Naive thymus-derived CD8-positive, alpha-beta T cell (primary cell): ENCODE measurements at places on chromosomes 6 and 20. TPM values are rescaled to one million over a fixed set of nuclear protein-coding genes. Genes with fewer than 3 reads are reported as not detected.

JPH2 gene
- total RNA-seq: not detected

GRCh38 chr6:64774881-64775280 lies 932.1 kb downstream of the EYS start:
- DNase-seq: no peak

DNA sequence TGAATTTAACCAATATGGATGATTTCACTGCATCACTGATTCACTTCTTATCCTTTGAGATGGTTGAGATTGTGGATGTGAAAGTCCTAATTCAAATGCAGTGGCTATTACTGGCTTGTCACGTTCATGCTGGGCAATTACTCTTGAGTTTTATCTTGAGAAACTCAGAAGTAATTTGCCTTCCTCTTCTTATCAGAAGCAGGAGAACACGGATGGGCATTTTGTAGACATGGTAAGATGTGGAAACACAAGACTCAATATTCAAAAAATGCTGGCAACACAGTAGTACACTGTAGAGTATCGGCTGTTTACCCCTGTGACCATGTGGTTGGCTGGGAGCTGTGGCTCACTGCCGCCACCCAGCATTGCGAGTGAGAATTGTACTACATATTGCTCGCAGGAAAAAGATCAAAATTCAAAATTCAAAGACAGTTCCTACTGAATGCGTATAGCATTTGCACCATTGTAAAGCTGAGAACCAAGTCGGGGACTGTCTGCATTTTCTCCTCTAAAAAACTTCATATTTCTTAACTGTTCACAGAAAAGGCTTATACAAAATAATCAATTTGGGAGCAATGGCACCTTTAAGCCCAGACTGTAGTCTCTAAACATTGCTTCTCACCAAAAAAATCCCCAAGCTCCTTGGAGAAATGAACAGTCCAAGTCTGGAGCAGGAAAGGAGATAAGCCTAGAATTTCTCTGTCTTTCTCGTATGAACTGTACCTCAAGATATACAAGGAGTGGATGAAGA lies 61.9 kb upstream of the ELOVL5 start:
- DNase-seq: peak; percentile 57

DNA sequence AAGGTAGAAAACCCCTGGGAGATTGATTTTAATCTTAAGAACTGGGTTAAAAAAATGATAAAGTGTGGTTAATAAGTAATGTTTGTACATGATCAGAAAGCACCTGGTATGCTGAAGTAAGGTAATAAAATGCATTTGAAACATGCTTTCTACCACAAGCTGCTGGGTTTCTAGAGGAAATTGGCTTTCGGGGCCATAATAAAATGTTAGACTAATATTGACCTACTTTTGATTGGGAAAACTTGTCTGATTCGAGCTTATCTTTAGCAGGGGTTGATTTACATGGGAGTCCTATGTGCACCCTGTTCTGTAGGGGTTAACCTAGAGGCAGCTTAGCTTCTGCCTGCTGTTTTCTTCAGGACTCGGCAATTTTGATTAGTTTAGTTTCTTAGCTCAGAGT lies 50.5 kb downstream of the CRYBG1 start:
- DNase-seq: no peak

LBP gene
- total RNA-seq: not detected

- DNase-seq: no peak
Measured at GRCh38 chr6:99362678-99363268, 13.3 kb upstream of the FAXC start.

GRCh38 chr6:161417717-161418462 lies 144.0 kb upstream of the AGPAT4 start:
- DNase-seq: no peak

DNA sequence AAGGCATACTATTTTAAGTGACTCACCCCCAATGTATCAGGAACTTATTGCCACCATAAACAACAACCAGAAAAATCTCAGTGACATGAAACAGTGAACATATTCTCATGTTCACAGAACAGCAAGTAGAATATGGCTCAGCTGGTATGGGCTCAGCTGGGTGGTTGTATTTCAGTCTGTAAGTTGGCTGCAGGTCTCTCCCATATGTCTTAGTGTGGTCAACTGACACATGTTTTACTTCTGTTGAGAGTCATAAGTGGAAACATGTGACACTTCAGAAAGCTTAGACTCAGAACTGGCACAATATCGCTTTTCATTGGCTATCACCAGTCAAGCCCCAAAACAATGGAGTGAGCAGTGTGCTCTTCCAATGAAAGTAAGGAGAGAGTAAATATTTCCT lies 574.1 kb downstream of the HAO1 start:
- no peak for DNase-seq

TMEM74B gene
- total RNA-seq: not detected

- DNase-seq: no peak
Measured at GRCh38 chr20:15245896-15246295, 908.5 kb upstream of the FLRT3 start.

GRCh38 chr20:46031701-46032254 lies 2.8 kb downstream of the SLC12A5 start:
- no peak for DNase-seq

- no peak for DNase-seq
Measured at GRCh38 chr6:34466242-34467185, 638 bp downstream of the PACSIN1 start.

DNA sequence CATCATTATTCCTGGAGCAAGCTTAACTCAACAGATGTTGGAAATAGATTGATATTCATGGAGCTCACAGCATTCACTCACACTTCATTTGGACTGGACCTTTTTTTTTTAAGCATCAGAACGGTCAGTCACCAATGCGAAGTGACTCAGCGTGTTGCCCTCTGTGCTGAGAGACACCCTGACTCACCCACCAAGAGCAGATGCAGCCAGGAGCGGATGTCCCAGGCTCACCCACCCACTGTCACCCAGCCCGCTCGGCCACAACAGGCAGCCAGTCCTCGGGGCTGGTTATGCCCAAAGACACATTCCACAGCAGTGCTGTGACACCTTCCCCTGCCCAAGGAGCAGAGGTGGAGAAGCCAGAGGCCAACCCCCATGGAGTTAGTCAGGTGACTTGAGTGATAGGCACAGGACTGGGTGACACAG lies 15.7 kb downstream of the RNASET2 start:
- no peak for DNase-seq

ZBTB46 gene
- not detected for total RNA-seq

DNA sequence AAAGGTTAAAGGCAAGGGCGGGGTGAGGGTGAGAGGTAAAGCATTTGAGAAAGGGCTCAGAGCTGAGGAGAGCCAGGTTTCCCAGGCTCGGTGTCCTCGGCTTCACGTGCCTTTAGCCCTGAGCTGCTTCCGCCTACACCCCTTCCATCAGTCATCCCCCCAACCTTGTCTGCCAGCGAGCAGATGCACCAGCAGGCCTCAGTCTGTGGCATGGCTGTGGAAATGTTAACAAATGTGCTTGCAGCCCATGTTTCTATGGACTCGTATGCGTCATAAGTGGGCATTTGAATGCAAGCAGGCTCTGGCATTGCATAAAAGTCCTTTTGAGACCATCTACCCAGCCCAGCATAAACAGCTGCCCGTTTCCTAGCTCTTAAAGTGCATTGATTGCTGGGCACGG lies 88.8 kb downstream of the SYNJ2 start:
- no peak for DNase-seq

DNA sequence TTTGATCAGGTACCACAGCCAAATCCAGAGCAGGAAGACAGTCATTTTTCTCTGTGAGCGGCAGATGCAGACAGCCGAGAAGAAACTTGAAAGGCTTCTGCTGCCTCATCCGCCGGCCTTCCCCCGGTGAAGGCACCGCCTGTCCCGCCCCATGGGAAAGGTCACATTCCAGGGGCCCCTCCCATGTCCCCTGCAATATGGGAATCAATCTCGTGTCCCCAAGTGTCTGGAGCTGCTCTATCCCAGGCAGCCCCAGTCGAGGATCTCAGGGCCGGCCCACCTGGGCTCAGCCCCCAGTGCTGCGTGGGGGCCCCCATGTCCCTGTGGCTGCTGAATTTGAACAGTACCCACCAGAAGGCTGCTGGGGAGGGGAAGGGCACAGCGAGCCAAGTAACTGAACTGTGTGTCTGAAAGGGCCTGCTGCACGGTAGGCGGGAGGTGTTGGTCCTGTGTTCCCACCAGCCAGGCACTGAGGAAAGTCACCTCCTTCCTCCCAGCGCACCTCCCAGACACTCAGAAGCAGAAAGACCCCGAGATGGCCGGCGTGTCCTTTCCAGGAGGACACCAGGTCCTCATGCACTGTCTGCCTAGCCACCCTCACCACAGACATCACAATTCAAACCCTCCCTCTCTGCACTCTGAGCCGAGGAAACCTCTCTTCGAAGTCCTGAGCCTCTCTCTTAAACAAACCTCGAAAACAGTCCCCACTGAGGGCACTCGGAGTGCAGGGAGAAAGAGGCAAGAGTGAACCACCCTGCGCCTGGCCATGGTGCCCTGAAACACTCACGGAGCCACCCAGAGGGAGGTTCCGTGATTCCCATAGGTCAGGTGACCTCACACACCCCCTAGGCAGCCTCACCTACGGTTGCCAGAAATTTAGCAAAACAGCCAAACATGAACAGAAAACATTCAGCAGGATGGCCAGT lies 99.3 kb downstream of the PSMB1 start:
- no peak for DNase-seq

FRMD1 gene
- total RNA-seq: not detected

DNA sequence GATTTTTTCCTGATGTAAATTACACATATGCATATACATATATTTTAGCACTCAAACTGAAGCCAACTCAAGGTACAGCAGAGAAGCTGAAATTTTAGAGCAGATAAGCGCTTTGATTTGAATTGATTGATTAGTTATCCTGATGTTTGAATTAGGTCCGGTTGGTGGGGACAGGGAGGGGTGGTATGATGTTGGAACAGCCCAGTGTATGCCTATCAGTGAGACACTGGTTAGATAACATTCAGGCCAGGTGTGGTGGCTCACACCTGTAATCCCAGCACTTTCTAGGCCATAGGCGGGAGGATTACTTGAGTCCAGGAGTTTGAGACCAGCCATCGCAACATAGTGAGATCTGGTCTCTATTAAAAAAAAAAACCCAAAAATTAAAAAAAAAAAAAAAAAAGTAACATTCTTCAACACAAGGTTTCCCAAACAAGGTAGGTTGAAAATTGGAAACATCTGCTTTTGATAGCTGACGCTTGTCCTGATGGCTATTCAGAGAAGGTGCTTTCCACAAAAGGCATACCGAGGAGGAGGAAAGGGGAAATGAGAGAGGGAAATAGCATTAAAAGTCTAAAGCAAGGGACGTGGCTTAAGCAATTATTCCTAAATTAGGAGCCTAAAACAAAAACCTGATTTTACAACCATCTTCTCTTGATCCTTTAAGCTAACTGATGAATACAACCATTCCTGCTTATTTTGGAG lies 288.4 kb upstream of the JARID2 start:
- no peak for DNase-seq

EMILIN3 gene
- not detected for total RNA-seq

- DNase-seq: no peak
Measured at GRCh38 chr6:151229401-151230276, 10.1 kb upstream of the AKAP12 start.

BCAS1 gene
- total RNA-seq: not detected

ZNF391 gene
- total RNA-seq: 7.9 TPM

GRCh38 chr6:26272171-26272637 lies 92.8 kb upstream of the BTN3A2 start:
- DNase-seq: peak; percentile 23
